Aorta (tissue), 5 donors: ENCODE measurements at places on chromosomes 12 and 14. TPM values are rescaled to one million over a fixed set of nuclear protein-coding genes. Genes with fewer than 3 reads are reported as not detected.

DNA sequence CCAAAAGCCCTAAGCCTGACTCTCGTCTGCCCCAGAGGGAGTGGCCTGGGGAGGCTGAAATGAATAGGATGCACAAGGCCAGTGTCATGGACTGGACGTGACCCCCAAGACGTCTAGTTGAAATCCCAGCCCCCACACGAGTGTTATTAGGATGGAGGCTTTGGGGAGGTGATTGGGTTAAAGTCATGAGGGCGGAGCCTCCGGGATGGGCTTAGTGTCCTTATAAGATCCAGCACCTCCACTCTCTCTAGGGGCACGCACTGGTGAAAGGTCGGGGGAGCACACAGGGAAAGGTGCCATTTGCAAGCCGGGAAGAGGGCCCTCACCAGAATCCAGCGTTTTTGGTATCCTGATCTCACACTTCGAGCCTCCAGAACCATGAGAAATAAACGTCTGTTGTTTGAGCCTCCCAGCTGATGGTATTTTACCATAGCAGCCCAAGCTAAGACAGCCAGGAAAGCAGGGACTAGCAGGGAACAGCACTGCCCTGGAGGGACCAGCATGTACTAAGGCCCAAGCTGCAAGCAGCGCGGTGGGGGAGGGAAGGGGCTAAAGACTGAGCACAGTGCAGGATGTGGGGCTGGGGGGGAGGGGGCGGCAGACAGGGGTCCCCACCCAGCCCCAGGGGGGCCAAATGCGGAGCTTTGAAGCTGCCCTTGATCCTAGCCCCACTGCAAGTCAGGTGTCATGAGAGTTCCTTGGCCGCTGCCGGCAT, 78.3 kb upstream of the NCOR2 start:
- no peaks in the 10 kb centered on the region for H3K4me1 ChIP-seq
- no peak for DNase-seq
- H3K4me3 ChIP-seq: no peak overlapping the region
- no peak overlapping the region for H3K27ac ChIP-seq
- H3K36me3 ChIP-seq: no peaks in the 10 kb centered on the region
- no peaks in the 10 kb centered on the region for H3K27me3 ChIP-seq

- peak; percentile 63 for DNase-seq
- no peak overlapping the region for H3K4me3 ChIP-seq
- no peaks in the 10 kb centered on the region for H3K4me1 ChIP-seq
- H3K27me3 ChIP-seq: no peaks in the 10 kb centered on the region
- H3K27ac ChIP-seq: no peak overlapping the region
- no peaks in the 10 kb centered on the region for H3K36me3 ChIP-seq
Measured at GRCh38 chr12:25615119-25615518, 62.0 kb upstream of the LMNTD1 start.

- no peak overlapping the region for H3K4me3 ChIP-seq
- no peak overlapping the region for H3K27ac ChIP-seq
- DNase-seq: no peak
Measured at GRCh38 chr12:122366685-122367475, 55.6 kb downstream of the CLIP1 start.

DNA sequence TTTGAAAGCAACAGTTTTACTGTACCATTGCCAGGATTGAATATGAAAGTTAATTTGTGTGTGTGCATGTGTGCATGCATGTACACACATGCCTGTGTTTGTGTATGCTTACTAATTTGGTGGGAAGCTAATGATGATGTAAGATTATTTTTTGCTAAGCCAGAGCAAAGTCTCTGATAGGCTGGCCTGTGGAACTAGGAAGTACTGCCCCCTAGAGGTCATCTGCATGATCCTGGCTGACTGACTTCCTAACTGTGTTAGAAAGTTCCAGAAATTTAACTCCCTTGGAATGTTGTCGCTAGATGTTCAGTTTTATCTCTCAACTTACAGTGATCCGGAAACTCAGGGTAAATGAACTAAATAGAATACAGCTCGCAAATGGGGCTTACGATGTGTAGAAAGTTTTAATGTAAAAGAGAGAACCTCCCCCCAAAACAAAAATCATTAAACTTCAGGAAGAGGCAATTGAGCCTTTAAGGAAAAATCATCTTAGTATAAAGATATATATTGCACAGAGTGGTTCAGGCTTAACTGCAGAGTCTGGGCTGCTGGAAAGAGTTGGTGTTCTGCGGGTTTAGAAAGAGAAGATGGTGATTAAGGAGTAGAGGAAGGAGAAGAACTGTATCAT, 34.3 kb upstream of the SLC38A1 start:
- no peak overlapping the region for H3K27ac ChIP-seq
- no peaks in the 10 kb centered on the region for H3K4me1 ChIP-seq
- H3K36me3 ChIP-seq: no peaks in the 10 kb centered on the region
- no peak for DNase-seq
- H3K4me3 ChIP-seq: no peak overlapping the region
- H3K27me3 ChIP-seq: no peaks in the 10 kb centered on the region

DNA sequence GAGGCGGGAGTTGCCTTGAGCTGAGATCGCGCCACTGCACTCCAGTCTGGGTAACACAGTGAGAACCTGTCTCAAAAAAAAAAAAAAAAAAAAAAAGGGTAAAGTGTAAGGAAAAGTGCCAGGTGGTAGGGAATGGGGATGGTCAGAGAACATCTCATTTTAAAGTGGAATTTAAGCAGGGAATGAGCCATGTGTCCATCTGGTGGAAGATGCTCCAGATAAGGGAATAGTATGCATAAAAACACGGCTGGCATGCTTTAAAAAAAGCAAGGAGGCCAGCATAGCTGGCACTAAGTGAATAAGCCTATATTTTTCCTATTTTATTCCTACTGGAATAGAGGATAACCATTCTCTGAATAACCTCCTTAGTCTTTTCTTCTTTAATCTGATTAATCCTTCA, 33.7 kb downstream of the FAM186A start:
- no peak overlapping the region for H3K4me3 ChIP-seq
- H3K27ac ChIP-seq: no peak overlapping the region
- H3K36me3 ChIP-seq: no peaks in the 10 kb centered on the region
- H3K4me1 ChIP-seq: no peaks in the 10 kb centered on the region

DNA sequence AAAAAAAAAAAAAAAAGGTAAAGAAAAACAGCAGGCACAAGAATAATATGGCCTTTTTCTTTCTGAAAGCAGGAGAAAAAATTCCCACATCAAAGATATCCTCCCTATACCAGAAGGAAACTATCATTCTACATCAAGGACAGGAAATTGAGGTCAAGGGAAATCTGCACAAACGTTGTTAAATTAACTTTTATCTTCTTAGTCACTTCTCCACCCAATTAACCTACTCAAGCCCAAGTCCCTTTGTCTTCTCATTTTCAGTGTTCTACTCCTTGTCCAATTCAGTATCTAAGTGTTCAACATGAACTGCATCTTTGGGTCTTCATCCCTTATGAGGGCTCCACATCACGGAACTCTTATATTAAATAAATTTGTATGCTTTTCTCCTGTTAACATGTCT, 15.7 kb downstream of the NDUFA12 start:
- H3K4me1 ChIP-seq: no peaks in the 10 kb centered on the region
- no peak overlapping the region for H3K27ac ChIP-seq
- no peak for DNase-seq
- no peaks in the 10 kb centered on the region for H3K36me3 ChIP-seq
- no peak overlapping the region for H3K4me3 ChIP-seq
- no peaks in the 10 kb centered on the region for H3K27me3 ChIP-seq

- H3K27ac ChIP-seq: no peak overlapping the region
- no peaks in the 10 kb centered on the region for H3K4me1 ChIP-seq
- peaks cover 7% of the 10 kb centered on the region for H3K36me3 ChIP-seq
- no peak for DNase-seq
- H3K27me3 ChIP-seq: no peaks in the 10 kb centered on the region
Measured at GRCh38 chr12:112029301-112029700, 16.1 kb downstream of the ERP29 start.

Gene GLIPR1L1
- not detected for total RNA-seq

Gene NEUROD4
- not detected for total RNA-seq
